Kidney capillary endothelial cell (primary cell): ENCODE measurements at places on chromosomes 7 and 10.

DNA sequence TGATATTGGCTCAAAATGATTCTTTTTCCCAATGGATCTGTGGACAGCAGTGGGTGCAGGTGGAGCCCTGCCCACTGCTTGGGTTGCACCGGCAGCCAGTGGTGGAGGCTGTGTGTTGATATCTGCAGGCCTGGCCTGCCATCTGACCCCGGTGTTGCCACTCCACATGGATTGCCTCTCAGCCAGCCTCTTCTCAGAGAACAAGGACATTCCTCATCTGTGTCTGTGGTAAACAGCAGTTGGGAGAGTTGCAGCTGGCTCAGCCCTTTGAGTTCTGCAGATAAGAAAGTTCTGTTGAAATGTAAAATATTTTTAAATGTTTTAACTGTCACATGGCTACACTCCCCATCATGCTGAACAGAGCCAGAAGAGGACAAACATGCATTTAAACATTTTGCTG, 374.9 kb upstream of the CELF2 start:
- no peak for DNase-seq

DNA sequence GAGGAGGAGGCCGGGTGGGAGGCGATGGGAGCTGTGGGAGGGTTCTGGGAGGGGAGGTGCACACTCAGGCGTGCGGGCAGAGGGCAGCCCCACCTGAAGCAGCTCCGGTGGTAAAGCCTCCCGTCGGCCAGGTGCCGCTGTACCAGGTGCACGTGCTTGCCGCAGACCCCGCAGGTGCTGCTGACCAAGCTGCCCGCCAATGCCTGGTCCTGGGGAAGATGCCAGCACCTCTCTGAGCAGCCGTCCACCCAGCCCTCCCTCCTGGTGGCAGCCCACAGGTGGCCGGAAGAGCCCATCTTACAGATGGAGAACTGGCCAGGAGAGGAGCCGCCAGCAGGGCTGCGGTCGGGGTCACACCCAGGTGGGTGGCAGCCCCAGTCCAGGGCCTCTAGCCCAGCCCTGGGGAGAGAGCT, 12.6 kb downstream of the MICALL2 start:
- DNase-seq, result no peak

DNA sequence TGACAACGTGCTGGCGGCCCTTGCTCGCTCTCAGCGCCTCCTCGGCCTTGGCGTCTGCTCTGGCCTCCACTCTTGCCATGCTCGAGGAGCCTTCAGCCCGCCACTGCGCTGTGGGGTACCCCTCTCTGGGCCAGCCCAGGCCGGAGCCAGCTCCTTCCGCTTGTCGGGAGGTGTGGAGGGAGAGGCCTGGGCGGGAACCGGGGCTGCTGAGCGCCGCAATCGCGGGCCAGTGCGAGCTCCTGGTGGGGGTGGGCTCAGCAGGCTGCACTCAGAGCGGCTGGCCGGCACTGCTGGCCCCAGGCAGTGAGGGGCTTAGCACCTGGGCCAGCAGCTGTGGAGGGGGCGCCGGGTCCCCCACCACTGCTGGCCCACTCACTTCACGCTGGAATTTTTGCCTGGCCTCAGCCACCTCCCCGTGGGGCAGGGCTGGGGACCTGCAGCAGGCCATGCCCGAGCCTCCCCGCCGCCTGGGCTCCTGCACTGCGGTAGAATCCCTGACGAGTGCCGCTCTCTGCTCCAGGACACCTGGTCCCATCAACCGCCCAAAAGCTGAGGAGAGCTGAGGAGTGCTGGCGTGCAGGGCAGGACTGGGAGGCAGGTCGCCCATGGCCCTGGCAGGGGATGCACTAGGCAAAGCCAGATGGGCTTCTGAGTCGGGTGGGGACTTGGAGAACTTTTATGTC, 372.2 kb upstream of the NRG3 start:
- no peak for DNase-seq

GRCh38 chr7:100021297-100021696, 5.9 kb downstream of the ZKSCAN1 start:
- no peak for DNase-seq

- no peak for DNase-seq
These were observed 47.1 kb upstream of the PDCD4 start for GRCh38 chr10:110824660-110825059.

DNA sequence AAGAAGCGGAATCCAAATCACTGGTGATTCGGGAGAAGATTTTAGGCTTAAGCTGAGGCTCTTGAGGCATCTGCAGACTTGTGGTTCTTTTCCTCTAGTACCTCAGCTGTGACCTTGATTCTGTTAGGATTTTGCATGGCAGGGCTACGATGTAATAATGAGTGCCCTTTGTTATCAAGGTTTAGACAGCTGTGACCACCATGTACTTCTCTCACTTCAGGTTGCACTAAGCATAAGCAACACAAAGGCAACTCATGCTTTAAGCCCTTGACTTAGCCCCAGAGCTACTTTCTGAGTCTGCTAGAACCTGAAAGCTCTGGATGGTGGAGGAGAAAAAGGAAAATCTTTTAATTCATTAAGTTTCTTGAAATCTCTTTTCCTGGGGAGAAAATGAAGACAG, 1052.3 kb upstream of the PHF14 start:
- no peak for DNase-seq

GRCh38 chr7:137656227-137656849, 190.4 kb downstream of the DGKI start:
- peak; percentile 74 for DNase-seq

GRCh38 chr7:28016297-28016696, 164.3 kb downstream of the JAZF1 start:
- DNase-seq, result no peak
